ENCODE measurements at places on chromosomes 6 and 20.

DNA sequence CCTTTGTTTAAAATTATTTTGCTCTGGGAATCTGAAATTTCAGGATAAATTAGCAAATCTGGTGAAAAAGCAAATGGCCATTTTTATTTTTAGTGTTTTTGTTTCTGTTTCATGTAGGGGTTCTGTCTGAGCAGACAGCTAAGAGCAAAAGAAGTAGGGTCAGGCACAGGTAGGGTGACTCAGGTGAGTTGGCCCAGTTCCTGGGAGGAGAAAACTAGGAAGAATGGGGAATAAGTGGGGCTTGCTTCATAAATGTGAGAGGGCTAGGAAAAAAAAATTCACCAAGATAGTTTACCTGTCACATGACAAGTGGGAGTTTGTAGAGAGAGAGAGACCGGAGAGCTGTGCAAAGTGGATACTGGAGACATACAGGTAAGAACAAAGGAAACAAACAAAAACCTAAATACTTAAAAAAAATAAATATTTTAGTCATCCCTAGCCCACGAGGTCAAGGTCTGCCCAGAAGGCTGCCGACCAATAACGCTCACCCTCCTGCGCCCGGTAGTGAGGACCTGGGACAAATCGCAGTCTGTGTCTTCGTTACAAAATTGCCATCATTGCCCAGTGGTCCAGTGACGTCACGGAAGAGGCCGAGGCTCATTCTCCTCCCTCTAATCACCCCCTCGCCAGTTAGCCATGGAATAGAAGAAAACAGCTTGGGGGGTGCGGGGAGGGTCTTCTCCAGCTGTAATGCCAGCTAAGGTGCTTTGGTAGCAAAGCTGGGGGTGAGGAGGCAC, 2.3 kb downstream of the THBD start:
- DNase-seq = no peak

- DNase-seq = no peak
Measured at GRCh38 chr6:15538106-15538505, 124.7 kb downstream of the DTNBP1 start.

DNA sequence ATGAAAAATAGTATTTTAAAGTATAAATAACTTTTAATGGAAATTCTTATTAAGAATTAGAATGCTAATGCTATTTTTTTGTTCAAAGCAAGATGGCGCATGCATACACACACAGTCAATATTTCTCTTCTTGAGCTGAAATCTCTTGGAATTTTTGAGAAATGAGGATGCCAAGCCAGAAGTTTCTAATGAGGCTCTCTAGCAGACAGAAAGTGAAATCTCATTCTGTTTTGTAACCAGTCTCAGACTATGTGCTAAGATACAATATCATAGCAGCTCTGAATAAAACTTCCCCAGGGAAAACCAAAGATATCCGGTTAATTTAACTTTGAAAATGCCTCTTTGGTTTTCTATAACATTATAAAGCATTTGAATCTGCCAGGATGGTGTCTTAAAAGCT, 97.2 kb upstream of the HDAC2 start:
- no peak for DNase-seq

DNA sequence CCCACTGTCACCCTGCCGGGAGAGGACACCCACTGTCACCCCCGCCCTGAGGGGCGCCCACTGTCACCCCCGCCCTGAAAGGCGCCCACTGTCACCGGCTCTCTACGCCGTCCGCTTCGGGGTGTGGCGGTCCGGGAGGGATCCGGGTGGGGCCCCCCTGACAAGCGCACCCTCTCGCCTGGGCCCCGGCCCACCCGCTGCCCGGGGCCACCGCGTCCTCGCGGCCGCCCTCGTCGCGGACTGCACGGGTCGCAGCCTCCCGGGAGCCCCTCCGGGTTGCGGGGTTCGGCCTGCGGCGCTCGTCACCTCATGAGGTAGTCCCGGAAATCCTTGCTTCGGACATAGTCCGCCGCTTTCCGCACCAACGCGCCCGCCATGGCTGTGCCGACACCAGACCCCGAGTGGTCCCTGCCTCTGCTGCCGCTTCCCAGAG, 224 bp downstream of the MPC1 start:
- peak; percentile 19 for DNase-seq

DNA sequence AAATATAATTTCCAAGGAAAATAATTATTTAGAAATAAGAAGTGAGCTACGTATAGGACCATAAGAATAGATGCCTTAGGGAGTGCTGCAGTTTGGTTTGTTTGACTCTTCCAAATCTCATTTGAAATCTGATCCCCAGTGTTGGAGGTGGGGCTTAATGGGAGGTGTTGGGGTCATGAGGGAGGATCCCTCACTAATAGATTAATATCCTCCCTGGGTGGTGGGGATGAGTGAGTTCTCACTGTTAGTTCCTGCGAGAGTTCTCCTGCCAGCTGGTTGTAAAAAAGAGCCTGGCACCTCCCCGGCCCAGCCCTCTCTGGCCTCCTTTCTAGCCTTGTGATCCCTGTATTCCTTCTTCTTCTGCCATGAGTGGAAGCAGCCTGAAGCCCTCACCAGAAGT, 69.3 kb downstream of the RCAN2 start:
- DNase-seq = no peak

DNA sequence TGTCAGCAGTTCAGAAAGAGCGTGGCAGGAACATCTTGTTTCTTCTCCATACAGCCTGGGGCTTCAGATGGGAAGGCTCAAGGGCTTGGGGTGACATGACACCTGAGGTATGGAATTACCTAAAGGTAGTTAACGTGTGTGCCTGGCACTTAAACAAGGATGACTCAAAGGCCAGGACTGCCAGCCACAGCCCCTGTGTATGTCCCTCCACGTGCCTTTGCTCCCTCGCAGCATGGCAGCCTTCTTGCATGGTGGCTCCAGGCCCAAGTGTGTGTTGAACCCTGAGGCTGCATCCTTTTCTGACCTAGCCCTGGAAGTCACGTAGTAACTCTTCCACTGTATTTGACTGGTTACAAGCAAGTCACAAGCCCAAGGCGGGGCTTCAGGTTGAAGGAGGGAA, 33.6 kb upstream of the MYL9 start:
- no peak for DNase-seq

GRCh38 chr6:79335133-79335674, 100.7 kb upstream of the HMGN3 start:
- DNase-seq = no peak

- no peak for DNase-seq
Measured at GRCh38 chr20:12916699-12917098, 92.1 kb upstream of the SPTLC3 start.

GRCh38 chr6:137964876-137965275, 97.8 kb downstream of the TNFAIP3 start:
- DNase-seq = no peak

- peak; percentile 71 for DNase-seq
Measured at GRCh38 chr6:14857501-14857900, 388.4 kb upstream of the JARID2 start.

GRCh38 chr6:89154131-89154530, 8.3 kb downstream of the PM20D2 start:
- no peak for DNase-seq

GRCh38 chr20:46361811-46362210, 44.6 kb downstream of the ELMO2 start:
- no peak for DNase-seq

Data from CD4-positive, alpha-beta T cell treated with Interleukin-6 for 4 hours (primary cell).